ENCODE measurements at places on chromosomes 5 and 9.

GRCh38 chr9:88746029-88746742, 211.2 kb downstream of the NXNL2 start:
- DNase-seq = no peak

GRCh38 chr5:106019261-106019660, 1651.5 kb downstream of the EFNA5 start:
- no peak for DNase-seq

DNA sequence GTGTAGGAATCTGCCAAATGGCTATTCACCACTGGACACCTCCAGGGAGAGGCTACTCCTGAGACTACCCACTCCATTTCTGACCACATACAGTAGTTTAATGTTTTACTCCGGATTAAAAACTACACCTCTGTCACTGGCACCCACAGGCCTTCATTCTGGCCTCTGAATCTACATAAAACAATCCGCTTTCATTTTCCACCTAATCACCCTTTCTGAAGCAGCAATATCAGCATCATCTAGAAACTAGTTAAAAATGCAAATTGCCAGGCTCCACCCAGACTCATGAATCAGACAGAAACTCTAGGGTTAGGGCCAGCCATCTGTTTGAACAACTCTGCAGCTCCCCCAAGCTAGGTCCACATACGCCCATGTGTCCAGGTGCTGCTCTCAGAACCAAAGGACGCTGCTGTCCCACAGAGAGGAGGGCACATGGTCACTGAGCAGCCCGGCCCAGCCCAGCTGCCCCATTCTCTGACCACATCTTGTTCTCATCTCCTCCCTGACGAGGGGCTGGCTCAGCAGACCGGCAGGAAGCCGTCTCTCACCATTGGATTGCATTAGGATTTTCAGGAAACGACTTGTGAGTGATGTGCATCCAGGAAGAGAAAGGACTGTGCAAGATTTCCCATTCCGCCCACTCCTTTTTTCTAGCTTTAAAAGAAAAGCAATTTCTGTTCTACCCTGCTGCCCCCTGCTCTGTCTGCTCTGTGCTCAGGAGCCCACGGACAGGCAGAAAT, 34.7 kb downstream of the ADAM19 start:
- no peak for DNase-seq

- DNase-seq = no peak
Observed at GRCh38 chr5:151703227-151703626, 16.5 kb upstream of the SPARC start.

- DNase-seq = no peak
Observed at GRCh38 chr5:10746711-10747110, 14.3 kb downstream of the DAP start.

DNA sequence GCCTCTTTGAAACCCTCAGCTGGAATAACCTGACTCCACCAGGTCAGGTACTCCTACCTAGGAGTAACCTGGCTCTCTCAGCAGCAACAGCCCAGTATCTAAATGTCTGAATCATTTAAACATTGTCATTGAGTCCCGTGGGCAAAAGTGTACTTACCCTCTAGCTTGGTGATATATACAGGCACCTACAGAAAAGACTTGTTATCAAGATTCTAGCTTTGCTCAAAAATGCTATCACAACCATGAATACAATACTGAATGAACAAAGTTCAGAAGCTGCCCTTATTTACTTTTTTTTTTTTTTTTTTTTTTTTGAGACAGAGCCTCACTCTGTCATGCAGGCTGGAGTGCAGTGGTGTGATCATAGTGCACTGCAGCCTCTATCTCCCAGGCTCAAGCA, 268.2 kb downstream of the ZNF608 start:
- no peak for DNase-seq

- no peak for DNase-seq
Observed at GRCh38 chr9:114344692-114345091, 15.0 kb downstream of the ORM2 start.

DNA sequence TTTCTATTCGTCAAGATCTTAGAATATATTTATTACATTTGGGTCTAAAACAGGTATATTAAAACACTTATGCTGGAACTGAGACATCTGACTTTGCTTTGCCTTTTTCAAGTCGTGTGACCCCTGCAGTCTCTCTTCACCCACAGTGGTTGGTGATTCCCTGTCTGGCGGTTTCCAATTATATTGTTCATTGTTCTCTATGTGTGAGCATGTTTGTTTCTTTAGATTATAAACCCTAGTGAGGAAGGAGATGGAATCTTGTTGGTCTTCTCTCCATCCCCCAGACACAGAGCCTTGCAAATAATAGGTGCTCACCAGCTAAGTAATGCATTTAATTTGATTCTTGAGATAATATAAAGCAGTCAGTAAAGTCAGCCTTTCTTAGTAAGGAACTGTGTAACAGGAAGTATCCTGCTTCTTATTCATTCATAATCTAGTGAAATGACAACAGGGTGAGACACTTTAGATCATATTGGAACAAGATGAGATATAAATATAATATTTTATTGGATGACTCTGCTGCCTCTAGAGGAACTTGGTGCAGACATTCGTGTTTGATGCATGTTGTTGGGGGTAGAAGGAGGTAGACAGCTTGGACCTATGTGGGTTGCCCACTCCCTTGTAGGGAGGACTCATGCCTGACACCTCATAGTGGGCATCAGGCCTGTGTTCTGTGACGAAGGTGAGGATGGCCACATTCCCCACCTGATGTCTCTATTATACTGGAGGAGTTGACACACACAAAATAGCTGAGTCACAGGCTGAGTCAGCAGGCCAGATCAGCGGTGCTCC, 88.1 kb downstream of the FGF1 start:
- peak; percentile 46 for DNase-seq

- no peak for DNase-seq
Observed at GRCh38 chr5:116404792-116405191, 169.8 kb downstream of the SEMA6A start.

GRCh38 chr5:154273963-154274827, 83.7 kb downstream of the GALNT10 start:
- no peak for DNase-seq

- no peak for DNase-seq
Observed at GRCh38 chr9:1013021-1013420, 36.6 kb downstream of the DMRT3 start.

DNA sequence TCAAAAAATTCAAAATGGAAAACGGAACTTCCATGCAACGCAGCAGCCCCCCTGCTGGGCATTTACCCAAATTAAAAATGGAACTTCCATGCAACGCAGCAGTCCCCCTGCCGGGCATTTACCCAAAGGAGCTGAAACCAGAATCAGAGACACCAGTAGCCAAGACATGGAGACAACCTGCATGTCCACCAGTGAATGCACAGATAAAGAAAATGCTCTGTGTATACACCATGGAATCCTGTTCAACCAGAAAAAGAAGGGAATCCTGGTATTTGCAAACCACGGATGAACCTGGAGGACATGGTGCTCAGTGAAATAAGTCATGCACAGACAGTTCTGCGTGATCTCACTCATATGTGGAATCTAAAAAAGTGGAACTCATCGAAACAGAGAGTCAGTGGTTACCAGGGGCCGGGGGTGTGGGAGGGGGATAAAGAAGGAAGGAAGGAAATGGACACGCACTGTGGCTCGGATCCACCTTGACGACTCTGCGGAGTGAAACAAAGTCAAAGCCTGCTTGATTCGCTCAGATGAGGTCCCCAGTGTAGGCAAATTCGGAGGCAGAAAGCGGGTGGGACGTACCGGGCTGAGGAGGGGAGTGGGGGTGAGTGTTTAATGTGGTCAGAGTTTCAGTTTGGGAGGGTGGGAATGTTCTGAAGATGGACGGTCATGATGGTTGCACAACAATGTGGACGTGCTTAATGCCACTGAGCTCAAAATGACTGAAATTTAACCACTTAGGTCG, 40.2 kb upstream of the EXOC3 start:
- DNase-seq = no peak

GRCh38 chr9:70746760-70747159, 332.3 kb upstream of the KLF9 start:
- DNase-seq = peak; percentile 2

DNA sequence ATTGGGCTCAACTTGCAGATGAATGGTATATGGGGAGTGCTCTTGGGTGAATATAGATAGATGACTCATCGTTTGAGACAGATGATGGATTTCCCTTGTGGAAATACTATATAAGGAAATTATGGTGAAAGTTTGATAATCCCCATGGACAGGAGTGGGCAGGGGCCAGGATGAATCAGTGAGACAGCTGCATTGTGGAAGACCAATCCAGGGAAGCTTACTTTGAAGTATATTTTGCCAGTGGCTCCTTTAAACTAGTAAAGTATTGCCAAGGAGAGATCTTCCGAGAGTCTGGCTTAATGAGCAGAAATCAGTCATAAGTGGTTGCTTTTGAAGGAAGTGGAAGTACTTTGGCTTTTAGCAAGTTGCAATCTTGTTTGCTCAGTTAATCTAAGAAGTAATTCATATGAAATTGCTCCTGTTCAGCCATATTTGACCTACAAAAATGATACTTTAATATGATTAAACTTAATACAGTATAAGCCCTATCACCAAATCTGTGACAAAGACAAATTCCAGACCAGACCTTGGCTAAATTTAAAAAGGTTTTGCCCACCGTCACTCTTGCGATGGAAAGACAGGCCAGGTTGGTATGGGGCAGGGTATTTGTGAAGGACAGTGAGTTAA, 9.3 kb upstream of the TNC start:
- no peak for DNase-seq

- DNase-seq = no peak
Observed at GRCh38 chr9:16131264-16131663, 578.4 kb downstream of the CCDC171 start.

DNA sequence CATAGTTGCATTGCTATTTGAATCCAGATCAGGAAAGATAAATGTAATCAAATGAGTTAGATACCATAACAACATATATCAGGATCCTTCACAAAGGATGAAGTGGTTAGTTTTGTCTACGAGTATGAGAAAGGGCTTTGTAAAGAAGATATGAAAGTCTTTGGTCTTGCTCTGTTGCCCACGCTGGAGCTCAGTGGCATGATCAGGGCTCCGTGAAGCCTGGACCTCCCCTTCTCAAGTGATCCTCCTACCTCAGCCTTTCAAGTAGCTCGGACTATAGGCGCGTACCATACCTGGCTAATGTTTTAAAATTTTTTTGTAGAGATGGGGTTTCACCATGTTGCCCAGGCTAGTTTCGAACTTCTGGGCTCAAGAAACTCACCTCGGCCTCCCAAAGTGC, 1.8 kb downstream of the SMC5 start:
- DNase-seq = no peak

- DNase-seq = no peak
Observed at GRCh38 chr5:5454391-5454790, 31.9 kb downstream of the ICE1 start.

DNA sequence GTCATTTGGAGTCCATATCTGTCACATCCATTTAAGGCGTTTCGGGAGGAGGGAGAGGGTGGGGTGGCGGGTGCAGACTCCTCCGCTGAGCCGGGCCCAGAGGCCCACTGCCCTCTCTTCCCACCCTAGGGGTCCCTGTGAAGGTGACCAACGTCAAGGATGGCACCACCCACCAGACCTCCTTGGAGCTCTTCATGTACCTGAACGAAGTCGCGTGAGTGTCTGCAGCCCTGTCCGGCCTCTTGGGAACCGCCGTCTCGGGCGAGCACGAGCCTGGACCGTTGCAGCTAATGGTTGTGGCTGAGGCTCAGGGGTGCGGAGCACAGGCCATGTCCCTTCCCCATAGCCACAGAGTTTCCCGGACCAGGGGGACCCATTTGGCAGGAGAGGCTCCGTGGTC, 34.8 kb downstream of the ASS1 start:
- no peak for DNase-seq

DNA sequence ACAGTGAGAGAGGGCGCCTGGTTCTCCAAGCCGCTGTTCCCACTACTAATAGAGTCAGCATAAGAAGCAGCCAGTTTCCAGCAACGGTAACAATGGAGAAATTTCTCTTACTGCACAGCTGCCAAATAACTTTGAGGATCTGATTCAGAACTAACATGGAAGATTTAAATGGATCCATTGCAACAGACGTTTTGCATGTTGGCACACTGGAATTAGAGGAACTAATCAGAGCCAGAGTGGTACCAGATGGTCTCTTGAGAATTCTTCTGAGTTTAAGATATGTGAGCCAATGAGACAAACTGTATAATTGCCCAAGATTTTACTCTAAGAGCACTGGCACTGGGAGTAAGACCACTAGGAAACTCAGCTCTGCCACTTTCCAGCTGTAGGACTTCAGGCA, 186.5 kb downstream of the EFNA5 start:
- no peak for DNase-seq

DNA sequence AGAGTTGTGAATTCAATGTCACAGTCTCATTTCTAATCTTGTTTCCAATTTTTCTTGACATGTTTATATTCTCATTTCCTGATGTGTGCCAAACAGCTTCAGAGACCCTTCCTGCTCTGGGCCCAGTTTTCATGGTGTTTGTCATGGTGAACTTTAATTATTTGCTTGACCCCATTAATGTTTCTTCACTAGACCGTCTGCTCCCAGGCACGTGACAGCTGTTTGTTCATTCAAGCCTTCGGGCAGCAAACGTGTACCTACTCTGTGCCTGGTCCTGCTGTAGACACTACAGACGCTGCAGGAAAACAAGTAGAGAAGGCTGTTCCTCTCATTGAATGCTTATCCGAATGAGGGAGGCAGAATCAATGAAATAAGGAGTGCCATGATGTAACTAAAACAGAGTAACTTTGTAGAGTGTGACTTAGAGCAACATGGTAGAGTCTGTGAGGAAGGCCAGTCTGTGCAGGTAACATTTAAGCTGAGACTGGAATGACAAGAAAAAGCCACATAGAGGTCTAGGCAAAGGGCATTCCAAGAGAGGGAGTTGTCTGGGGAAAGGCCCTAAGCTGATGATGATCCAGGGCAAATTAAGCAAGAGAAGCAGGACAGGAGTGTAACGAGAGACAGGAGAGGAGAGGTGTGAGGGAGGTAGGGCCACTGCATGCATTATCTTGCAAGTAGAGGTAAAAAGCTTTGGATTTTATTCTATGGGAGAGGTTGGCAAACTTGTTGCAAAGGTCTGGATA, 191.4 kb downstream of the SEMA5A start:
- DNase-seq = no peak

GRCh38 chr9:38685535-38685934, 34.4 kb downstream of the FAM240B start:
- DNase-seq = no peak

DNA sequence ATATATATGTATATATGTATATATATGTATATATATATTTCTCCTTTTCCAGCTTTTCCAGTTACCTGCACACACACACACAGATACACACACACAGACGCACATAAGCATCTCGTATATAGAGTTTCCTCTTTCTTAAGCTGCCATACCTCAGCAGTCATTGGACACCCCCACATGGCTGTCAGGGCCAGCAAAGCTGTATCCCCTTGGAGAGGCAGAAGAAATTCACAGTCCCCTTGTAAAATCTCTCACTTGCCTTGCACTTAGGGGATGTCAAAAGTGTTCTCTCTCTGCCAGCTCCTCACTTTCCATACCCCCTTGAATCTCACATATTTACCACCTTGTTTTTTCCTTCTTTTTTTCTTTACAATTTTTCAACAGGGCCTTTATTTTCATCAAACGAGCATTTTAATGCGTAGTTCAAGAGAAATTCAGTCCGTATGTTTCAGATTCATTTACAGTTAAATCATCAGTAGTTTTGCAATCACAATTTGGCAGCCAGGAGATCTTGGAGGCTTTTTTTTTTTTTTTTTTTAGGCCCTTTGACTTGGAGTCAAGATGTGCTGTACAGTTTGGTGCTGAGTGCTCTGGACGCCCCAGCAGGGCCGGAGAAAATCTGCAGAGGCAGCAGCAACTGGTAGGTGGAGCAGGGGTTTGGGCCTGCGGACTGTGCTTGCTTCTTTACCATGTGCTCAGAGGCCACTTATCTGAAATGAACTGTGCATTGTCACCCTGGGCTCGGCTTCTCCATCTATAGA, 244.9 kb upstream of the KLF4 start:
- no peak for DNase-seq

All from SHP77 (cell line).